ENCODE measurements at places on chromosomes 3 and 15. TPM values are rescaled to one million over a fixed set of nuclear protein-coding genes. Genes with fewer than 3 reads are reported as not detected.

Gene HESX1
- not detected for total RNA-seq

Gene NMNAT3
- 2.1 TPM for total RNA-seq

Gene ALG3
- 72.9 TPM for total RNA-seq

Gene PLSCR1
- total RNA-seq = 44.8 TPM

Gene ALDH1A2
- 0.38 TPM for total RNA-seq

Gene GP9
- total RNA-seq = not detected

Gene GJD2
- not detected for total RNA-seq
